ENCODE measurements at places on chromosomes 12 and 14.

DNA sequence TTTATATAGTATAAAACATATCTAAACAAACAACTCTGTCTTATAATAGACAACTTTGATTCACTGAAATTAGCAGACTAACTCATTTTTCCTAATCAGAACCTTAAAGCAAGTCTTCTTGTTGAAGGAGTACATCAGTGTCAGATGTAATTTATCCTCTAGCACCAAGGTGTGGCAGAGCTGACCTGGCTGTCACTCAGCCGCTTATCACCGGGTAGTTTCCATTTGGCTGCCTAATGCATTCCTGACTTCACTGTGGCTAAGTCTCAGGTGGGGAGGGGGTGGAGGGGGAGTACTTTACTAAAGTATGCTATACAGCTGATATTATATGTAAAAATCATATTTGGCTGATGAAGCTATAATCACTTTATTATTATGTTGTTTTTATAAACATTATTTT, 339.9 kb upstream of the RGS6 start:
- peaks cover 10% of the 10 kb centered on the region for H3K4me1 ChIP-seq
- H3K27ac ChIP-seq, result no peak overlapping the region
- DNase-seq, result no peak
- H3K4me3 ChIP-seq, result no peak overlapping the region

- H3K4me1 ChIP-seq, result peaks cover 43% of the 10 kb centered on the region
- no peak for DNase-seq
- H3K4me3 ChIP-seq, result no peak overlapping the region
Observed at GRCh38 chr12:505221-505620, 45.5 kb downstream of the B4GALNT3 start.

DNA sequence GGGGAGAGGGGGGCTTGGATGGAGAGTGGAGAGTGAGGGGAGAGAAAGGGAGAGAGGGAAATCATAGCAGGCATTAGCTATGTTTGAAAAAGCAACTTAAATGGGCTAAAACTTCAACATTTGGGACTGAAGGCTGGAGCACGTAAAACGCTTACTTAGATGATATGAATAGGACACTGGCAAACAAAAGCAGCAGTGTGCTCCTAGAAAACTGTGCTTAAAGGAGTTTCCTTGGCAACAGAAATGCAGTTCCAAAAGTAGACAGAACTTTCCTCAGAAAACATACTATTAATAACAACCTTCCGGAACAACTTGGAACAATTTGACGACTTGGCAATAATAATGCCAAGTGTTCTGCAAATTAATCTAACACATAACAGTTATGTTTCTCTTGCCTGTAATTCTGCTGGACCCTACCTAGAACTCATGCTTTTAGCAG, 235.5 kb upstream of the NPAS3 start:
- no peak overlapping the region for H3K27ac ChIP-seq
- no peaks in the 10 kb centered on the region for H3K27me3 ChIP-seq
- DNase-seq, result no peak
- H3K4me3 ChIP-seq, result no peak overlapping the region
- H3K36me3 ChIP-seq, result no peaks in the 10 kb centered on the region
- H3K4me1 ChIP-seq, result peaks cover 10% of the 10 kb centered on the region

DNA sequence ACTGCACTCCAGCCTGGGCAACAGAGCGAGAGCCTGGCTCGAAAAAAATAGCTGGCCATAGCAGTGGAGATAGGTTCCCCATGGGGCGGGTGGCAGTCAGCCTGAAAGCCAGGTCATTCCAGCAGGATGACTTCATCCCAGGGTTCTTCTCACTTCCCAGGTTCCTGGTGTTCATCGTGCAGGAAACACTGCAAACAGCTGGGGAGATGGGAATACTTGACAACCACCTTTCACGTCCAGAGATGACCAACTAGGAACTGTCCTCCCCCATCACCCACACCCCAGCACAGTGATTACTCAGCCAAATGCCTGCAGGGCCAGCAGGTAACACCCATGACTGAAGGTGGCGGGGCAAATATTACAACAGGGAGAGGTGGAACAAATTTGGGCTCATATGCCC, 1.7 kb downstream of the VSIG10 start:
- H3K36me3 ChIP-seq, result peaks cover 4% of the 10 kb centered on the region
- H3K4me3 ChIP-seq, result peak overlapping the region; percentile 90
- DNase-seq, result no peak
- H3K27ac ChIP-seq, result peak overlapping the region; percentile 48
- peaks cover 18% of the 10 kb centered on the region for H3K4me1 ChIP-seq
- H3K27me3 ChIP-seq, result peaks cover 5% of the 10 kb centered on the region

DNA sequence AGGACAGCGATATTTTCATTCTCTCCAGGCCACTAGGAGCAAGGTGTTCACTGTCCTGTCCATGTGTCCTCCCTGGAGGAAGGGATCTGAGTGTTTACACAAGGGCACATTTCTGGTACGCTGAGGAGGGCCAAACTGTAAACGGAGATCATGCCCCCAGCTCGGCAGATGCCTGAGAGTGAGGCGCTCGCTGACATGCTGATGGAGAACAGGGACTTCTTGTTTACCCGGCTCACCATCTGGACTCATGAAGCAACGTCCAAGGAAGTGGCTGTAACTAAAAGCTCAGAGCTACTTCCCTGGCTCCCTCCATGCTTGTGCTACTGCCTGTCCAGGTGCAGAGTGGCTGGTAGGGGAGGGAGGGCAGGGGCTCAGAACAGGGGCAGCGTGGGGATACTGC, 43.4 kb upstream of the KCNA1 start:
- H3K4me1 ChIP-seq, result no peaks in the 10 kb centered on the region
- no peak overlapping the region for H3K4me3 ChIP-seq

DNA sequence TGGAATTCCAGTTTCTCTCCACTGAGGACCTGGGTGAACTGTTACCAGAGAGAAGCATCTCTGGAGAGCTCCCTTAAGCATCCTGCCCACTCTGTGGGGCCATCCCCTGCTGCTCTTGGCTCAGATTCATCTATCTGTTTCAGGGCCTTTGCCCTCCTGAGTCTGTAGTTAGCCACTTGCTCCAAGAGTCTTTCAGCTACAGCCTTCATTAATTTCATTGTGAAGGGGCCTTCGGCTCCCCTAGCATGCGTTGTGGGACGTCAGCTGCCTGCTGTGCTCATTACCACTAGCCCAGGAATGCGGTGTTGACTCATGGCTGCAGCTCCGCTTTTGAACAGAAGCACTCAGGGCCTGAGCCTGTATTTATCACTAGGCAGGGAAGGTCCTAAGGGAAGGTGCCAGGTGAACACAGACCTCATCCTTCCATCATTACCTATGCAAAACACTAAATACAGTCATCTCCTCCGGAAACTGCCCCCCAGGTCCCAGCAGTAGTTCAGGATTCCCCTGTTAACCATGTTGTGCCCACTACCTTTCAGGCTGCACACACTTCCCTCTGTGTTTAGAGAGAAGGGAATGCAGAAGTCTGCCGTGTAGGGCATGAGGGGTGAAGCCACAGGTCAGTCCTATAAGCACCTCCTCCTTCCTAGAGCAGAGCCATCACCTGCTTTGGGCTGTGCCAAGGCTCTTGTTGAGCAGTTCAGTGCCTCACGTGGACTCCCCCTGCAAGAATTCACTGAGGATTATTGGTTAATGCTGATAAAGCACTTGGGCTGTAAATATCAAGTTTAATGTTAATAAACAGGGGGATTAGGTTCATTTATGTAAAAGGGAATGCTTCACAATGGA, 191.4 kb downstream of the CACNA1C start:
- peaks cover 39% of the 10 kb centered on the region for H3K27me3 ChIP-seq
- no peak overlapping the region for H3K4me3 ChIP-seq
- no peaks in the 10 kb centered on the region for H3K36me3 ChIP-seq
- peak; percentile 17 for DNase-seq
- H3K27ac ChIP-seq, result no peak overlapping the region
- peaks cover 42% of the 10 kb centered on the region for H3K4me1 ChIP-seq

Measured in nephron progenitor cell (in vitro differentiated cells).